ENCODE measurements at places on chromosomes 11 and 22.

DNA sequence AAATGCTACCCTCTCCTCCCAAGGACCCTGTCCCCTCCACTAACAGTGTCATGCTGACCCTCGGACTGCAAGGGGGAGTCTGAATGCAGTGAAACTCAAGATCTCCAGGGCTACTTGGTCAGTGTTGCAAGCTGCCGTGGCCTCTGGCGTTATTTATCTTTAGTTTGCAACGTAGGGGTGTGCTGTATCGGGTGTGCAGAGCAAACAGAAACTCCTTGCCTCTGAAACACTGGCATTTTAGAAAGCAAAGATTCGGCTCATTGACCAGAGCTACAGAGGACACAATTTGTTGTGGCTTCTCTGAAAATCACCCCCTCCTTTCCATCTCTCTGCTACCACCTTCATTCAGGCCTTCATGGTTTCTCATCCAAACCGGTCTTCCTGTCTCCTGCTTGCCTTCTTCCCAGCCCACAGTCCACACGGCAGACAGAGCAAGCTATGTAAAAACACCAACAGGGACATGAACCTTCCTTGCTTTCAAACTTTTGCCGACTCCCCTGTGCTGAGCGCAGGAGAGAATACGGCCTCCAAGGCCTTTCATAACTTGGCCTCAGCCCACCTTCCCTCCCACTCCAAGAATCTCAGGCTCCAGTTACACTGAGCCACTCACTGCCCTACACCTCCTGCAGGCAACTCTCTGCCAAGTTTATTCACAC, 14.9 kb downstream of the FZD4 start:
- no peak for DNase-seq

GRCh38 chr11:60857378-60858232, 1.9 kb upstream of the PTGDR2 start:
- DNase-seq, result no peak

DNA sequence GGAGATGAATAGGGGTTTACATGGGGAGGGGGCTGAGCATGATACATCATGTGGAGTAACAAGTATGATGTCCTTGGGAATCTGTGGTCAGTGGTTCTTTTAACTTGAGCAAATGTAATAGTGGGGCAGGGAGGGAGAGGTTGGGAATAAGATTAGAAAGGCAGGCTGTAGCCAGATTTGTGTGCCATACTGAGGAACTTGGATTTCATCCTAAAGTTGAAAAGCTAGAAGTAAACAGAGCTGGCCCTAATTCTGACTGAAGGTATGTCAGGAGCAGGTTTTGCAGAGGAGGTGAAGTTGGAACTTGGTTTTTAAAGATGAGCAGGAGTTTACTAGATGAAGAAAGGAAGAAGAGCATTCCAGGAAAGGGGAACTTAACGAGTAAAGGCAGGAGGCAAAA, 108.3 kb upstream of the RRM1 start:
- DNase-seq, result no peak

GRCh38 chr11:11243590-11244469, 109.2 kb downstream of the CSNK2A3 start:
- no peak for DNase-seq

GRCh38 chr22:38138961-38139360, 28.5 kb upstream of the BAIAP2L2 start:
- no peak for DNase-seq

- DNase-seq, result no peak
These were observed 45.6 kb downstream of the BCR start for GRCh38 chr22:23225724-23226496.

- DNase-seq, result no peak
These were observed 71.5 kb upstream of the VSTM5 start for GRCh38 chr11:93921695-93922468.

DNA sequence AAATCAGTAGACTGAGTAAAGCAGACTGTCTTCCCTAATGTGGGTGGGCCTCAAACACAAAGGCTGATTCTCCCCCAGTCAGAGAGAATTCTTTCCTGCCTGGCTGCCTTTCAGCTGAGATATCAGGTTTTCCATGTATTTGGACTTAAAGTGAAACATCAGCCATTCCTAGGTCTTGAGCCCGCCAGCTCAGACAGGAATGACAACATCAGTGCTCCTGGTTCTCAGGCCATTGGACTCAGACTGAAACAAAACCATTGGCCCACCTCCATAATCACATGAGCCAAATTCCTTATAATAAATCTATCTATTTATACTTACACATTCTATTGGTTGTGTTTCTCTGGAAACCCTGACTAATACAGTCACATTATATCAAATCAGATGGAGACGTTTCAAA, 56.7 kb upstream of the CLPB start:
- DNase-seq, result no peak

DNA sequence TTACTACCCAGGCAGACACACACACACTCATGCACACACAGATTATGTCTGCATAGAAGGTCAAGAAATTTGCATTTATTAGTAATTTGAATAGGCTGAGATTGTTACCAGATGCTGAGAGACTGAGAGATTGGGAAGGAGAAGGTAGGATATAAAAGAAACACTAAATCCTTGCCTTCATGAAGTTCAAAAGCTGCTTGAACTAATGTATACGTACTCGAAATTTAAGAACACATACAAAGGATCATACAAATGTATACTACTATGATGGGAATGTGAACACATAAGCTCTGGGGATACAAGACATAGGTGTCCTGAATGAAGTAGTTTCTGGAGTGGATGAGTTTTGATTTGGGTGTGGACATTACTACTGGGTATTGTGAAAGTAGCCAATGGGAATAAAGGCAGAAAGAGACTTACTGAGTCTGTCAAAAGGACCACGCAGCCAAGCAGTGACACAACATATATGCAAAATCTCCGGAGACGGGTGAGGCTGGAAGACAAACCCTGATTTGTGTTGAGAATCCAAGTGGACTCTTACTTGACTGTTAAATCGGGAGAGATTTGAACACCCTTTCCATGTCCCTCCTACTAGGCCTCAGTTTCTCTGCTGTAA, 7.3 kb upstream of the PKNOX2 start:
- DNase-seq, result no peak

DNA sequence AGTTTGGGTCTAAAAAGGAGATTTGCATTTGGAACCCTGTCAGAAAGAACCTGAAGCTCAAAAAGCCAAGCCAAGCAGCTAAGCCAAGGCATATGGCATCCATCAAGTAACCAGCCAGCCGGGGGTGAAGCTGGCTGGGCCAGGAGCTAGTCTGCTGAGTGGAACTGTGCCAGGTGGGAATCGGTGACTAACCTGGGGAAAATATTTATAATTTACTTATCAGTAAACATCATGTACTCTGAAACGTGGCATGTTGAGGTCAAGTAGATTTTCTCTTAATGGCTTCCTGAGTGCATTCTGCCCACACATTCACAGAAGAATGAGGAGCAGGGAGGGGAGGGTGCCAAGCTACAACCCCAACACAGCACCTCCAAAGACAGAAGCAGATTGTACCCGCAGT, 70.5 kb upstream of the SESN3 start:
- no peak for DNase-seq

GRCh38 chr22:39661842-39662685, 91.5 kb downstream of the CACNA1I start:
- peak; percentile 80 for DNase-seq

DNA sequence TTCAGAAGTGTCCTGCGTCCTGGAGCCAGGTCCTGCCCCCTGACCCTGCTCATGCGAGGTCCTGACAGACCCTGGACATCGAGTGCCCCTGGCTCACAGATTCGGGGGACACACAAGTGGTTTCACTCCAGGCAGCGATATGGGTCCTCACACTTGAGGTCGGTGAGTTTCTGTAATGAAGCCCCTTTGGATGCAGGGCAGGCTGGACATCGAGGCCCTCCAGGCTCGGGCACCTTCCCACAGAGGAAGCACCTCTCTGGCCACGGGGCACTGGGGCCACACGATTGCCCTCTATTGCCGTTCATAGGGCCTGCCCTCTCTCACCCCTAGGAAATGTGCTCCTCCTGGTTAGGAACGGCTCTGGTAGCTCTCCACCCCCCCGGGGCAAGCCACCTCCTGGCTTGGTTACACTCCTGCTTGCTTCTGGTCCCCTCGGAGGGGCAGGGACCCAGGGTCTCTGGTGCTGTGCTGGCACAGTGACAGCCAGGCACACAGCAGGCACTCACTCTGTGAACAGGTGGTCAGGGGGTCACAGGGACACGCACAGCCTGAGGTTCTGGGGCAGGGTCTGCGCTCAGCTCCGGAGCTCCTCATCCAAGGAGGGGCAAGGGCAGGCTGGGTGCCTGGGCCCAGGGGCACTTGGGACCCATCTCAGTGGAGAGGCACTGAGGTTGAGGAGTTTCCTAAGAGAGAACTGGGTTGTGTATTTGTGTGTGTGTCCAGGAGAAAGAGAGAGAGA, 907.7 kb downstream of the BRD1 start:
- DNase-seq, result no peak

GRCh38 chr22:45673482-45674175, 2.0 kb downstream of the ATXN10 start:
- no peak for DNase-seq

DNA sequence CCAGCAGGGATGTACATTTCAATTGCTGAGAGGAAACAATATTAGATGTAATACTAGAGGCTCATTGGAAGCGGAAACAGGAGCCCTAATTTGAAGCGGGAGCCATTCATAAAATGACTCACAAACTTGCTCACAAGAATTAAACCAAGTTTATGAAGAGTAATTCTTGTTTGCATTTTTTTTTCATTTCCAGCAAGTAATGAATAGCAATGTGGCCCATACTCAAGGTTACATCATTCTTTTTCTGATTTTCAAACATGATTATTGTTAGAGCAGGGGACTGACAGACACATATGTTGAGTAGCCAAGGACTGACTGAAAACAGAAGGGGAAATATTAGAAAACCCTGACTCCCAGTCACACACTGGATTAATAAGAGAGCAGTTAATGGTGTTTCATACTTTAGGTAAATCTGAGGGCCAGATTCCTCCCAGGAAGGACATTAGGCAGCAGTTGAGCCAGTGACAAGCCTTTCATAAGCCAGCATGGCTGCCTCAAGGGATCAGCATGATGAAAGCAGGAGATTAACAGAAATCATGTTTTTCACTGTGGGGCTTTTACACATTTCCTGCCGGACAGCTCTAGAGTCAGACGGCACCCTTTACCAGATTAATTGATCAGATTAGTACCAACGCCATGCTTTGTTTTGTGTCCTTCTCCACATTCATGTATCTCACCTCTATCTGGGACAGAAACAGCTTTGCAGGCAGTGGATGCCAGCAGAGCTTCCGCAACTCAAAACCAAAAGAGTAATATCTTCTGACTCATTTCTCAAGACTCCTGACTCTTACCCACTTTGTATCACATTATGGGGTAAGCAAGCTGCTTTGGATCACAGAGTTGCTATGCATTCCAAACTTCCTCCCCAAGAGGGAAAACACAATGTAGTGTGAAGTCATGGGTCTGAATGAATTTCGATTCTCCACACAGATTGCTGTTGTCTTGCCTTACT, 831.6 kb downstream of the KCNA4 start:
- DNase-seq, result no peak

DNA sequence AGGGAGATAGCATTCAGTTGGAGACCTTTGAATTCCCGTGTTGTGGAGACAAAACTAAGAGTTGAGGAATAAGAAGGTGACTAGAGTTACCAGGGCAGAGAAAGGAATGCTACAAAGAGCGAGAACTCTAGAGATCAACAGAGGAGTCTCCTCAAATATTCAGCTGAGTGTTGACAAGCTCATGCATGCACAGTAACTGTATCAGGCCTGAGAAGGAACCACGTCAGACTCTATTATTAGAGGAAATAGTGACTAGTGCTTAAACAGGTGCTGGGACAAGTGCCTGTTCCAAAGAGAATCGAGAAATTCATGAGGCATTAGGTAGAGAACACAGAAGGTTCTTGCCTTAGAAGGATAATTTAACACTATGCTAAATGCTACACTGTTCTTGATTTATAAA, 333.8 kb upstream of the CHORDC1 start:
- DNase-seq, result no peak

DNA sequence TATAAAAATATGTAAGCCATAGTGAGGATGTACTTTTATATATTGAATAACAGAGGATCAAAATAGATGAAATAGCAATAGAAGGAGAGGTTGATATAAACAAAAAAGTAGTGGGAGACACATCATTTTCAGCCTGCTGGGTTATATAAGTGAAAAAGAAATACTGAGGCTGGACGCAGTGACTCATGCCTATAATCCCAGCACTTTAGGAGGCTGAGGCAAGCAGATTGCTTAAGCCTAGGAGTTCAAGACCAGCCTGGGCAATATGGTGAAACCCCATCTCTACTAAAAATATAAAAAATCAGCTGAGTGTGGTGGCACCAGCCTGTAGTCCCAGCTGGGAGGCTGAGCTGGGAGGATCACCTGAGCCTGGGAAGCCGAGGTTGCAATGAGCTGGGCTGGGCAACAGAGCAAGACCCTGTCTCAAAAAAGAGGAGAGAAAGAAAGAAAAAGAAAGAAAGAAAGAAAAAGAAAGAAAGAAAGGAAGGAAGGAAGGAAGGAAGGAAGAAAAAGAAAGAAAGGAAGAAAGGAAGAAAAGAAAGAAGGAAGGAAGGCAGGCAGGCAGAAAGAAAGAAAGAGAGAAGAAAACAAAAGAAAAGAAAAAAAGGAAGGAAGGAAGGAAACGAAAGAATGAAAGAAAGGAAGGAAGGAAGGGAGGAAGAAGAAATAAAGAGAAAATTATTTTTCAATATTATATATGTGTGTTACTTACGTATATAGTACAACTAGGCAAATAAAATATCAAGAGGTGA, 7.0 kb upstream of the P2RY2 start:
- DNase-seq, result no peak

DNA sequence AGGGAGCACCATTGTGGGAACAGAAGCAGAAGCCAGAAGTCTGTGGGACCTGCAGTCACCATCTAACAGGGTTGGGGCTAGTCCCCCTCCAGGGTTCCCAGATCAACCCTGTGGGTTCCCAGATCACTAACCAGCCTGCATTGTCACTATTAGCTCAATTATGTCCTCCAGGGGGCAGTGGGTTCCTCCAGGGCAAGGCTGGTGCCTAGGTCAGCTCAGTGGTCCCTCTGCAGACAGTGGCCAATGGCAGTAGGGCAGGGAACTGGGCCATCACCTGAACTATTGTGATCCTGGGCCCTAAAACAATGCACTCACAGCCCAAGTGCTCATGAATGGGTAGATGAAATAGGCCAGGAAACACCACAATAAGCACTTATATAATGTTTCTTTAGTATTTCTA, 18.8 kb upstream of the PRSS23 start:
- no peak for DNase-seq

DNA sequence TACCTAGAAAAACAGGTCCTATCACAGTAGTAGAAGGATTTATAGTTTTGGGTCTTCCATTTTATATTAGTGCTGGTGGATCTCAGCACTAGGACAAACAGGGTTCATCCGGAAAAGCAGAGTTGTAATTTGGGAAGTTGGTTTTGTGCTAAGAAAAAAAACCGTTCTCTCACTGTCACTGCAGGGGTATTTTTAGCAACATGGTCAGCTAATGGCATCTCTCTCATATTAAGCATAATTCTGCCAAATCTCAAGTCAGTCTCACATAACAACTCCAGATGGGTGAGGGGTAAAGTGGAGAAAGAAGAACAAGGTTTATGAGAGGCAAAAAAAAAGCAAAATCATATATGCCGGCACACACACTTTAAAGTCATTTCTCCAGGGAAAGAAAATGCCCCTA, 51.6 kb upstream of the GDPD4 start:
- no peak for DNase-seq

- no peak for DNase-seq
These were observed 4.4 kb downstream of the ATXN10 start for GRCh38 chr22:45676024-45676423.
